CD4-positive, alpha-beta T cell treated with Interleukin-15 for 4 hours (primary cell): ENCODE measurements at places on chromosomes 1 and 21.

DNA sequence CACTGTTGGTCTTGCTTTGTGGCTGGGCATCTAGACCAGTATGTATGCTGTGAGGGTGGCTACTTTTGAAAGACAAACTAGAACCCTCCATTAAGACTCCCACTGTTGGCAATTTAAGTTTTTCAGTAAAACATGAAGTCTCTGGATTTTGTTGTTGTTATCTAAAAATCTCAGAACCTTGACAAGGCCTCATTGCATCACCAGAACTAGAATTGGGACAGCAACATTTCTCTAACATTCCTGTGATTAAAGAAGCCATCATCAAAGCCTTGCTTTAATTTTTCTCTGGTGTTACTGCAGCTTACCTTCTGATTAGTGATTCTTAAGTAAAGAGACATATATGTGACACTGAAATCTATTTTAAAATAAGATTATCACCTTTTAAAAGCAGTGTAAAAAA lies 4.5 kb downstream of the TRIM67 start:
- no peak for DNase-seq

GRCh38 chr1:106700211-106700610 lies 356.3 kb upstream of the PRMT6 start:
- no peak for DNase-seq

DNA sequence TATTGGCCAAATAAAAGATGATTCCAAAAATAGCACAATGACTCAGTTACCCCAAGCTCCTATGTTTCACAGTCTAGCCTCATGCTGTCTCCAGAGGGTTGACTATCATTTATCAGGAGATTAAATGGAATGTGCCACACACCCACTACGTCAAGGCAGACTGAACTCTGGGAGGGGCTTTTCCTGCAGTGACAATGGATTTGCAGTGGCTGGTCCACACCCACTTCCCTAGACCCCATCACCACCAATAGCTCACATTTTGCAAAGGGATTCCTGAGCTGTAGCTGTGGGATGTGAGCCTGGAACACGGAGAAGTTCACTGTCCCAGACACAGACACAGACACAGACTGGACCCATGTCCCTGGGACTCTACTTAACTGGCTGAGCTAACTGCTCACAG lies 77.1 kb downstream of the HLCS start:
- no peak for DNase-seq

DNA sequence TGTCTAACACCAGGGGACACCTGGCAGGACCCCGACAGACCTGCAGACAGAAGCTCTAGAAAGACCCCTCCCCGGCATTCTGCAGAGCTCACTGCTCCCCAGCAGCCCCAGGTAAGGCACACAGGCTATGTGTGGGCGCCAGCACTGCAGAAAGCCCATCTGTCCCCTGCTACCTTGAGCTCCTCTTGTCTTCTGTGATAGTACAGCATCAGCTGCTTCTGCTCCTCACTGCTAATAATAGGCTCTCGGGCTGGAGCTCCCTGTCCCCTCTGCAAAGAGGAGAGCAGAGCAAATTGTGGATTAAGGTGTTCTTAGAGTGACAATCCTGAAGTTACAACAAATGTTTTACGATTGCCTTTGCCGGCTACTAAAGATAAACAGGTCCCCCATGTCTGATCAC lies 10.1 kb downstream of the CFAP298 start:
- DNase-seq = no peak

GRCh38 chr1:58256041-58256440 lies 290.5 kb downstream of the OMA1 start:
- no peak for DNase-seq

- DNase-seq = no peak
Observed at GRCh38 chr1:168097921-168098528, 38.7 kb downstream of the GPR161 start.
